Hindlimb muscle (tissue), 1 donor: ENCODE measurements at places on chromosomes 3 and 15. TPM values are rescaled to one million over a fixed set of nuclear protein-coding genes. Genes with fewer than 3 reads are reported as not detected.

- no peak for DNase-seq
These were observed 1.1 kb upstream of the PARP15 start for GRCh38 chr3:122576174-122576940.

GRCh38 chr3:58090351-58090750 lies 82.1 kb downstream of the FLNB start:
- no peak for DNase-seq

GRCh38 chr3:71444028-71444860 lies 139.3 kb downstream of the FOXP1 start:
- DNase-seq = peak; percentile 24

GRCh38 chr3:185210621-185211142 lies 43.2 kb downstream of the EHHADH start:
- no peak for DNase-seq

Gene CPLX3
- polyA plus RNA-seq = not detected
